Sciatic nerve (tissue), 2 donors: ENCODE measurements at places on chromosomes 1 and 21.

GRCh38 chr1:32780005-32780404, 37.2 kb downstream of the YARS1 start:
- DNase-seq, result no peak

- no peak for DNase-seq
These were observed 83.4 kb downstream of the DMRTB1 start for GRCh38 chr1:53542551-53542950.

DNA sequence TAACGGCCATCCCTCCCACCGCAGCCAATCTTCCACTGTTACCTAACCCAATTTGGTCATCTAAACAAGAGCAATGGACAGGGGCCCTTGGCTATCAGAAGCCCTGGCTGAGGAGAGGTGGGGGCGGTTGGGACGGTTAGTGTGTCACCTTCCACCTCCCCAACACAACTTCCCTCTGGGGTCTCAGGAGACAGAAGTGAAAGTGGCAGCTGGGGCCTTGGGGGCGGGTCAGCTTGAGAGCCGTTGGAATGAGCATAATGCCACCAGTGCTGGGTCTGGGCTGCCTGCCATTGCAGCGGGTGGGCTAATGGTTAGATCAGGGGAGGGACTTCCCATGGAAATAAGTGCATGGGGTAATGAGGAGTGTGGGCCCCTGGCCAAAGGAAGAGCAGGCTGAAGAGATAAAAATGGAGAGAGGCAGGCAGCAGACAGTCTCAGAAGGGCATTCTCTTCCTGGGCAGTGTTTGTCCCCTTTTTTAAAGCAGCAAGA, 7.9 kb downstream of the MEF2D start:
- DNase-seq, result no peak

DNA sequence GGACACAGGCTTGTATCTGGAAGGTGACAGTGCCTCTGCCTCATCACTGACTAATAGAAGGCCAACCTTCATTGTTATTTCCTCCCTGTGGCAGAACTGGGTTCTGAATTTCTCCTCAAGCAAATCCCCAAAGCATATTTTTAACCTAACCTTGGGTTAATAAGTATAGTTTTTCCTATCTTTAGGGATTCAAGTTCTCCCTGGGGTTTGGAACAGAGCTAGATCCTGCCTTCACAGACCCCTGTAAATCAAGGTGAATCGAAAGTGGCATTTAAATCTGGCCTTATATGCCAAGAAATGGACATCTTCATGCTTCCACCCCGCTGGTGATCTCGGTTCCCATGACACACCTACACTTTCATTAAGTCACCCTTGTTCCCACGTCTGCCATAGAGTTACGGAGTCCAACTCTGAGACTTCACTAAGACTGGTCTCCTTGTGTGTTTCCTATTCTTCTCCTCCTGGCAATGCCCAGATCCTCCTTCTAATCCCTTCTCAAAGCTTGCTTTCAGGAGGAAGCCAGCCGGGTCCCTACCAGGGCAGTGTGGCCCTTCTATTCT, 4.3 kb upstream of the CHI3L2 start:
- no peak for DNase-seq

- no peak for DNase-seq
These were observed 5.1 kb upstream of the MED18 start for GRCh38 chr1:28323720-28324119.

DNA sequence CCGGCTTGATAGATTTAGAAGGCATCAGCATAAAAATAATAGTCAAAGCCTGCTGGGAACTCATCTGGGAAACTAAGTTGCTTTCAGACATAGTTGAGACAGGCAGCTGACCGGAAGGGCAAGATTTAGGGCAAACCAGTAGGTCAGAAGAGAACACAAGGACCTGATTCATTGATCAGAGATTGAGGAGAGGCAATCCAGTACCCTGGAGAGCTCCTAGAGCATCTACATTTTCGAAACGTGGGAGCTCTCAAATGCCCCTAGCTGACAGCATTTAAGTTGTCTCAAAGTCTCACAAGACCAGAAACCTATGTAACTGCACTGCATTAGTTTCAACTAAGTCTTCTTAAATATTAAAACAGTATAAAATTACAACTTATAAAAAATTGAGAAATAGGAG, 22.9 kb upstream of the MTF2 start:
- DNase-seq, result no peak

DNA sequence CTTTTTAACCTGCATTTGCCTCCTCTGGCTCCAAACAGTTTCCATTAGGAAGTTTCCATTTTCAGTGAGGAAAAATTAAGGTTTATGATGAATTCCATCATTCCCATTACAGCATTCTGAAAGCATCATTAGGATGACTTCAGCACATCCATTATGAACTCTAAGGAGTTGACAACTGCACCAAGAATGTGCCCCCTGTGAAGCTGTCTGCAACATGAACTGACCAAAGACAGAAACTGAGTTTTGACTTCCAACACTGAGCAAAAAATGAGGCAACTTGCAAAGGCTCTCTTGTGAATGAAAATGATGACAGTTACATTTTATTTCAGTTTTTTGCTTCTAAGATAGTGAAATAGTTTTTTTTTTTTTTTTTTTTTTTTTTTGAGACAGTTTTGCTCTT, 18.3 kb upstream of the KCNE1 start:
- no peak for DNase-seq

DNA sequence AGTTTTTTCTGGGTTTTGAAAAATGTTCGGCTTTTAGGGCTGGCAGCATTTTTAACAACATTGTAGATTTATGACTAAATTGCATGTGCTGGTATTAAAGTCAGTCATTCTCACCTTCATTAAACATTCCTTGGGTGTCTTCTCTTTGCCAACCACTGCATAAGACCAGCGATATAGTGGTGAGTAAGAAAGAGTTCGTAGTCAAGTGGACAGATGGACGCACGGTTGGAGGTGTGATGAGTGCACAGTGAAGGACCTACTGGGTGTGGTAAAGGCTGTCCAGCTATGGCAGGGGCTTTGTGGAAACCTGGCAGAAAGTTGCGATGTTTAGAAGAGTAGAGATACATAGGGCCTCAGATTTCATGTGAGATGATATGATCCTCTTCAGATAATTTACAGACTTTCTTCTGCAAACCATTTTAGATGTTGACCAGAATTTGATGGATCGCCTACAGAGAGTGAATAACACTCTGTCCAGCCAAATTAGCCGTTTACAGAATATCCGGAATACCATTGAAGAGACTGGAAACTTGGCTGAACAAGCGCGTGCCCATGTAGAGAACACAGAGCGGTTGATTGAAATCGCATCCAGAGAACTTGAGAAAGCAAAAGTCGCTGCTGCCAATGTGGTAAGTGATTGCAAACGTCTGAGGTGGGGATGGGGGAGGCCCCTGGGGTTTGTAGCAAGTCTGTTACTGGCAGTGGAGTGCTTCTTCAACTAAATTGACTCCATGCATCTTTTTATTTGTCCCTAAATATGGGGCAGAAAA, 56.0 kb upstream of the LAMC2 start:
- DNase-seq, result no peak

DNA sequence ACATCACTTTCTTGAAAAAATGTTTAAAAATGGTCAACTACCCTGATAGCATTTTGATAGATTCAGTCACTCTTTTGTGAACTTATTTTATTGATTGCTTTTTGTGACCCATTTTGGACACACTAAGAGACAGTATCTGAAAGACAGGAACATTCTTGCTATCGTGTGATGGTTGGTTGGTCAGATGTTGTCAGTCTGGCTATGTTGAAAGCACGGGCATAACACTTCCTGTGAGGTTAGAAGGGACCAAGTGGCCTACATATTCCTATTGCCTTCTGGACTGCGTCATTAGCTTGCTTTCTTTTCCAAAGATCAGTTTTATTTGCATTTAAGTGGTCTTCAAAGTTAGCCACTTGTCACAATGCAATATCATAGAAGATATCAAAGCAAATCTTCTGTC, 1.4 kb downstream of the OR2T6 start:
- DNase-seq, result no peak

- DNase-seq, result no peak
These were observed 60.4 kb downstream of the ARHGEF10L start for GRCh38 chr1:17599954-17600300.

GRCh38 chr1:76086597-76086996, 12.1 kb downstream of the ST6GALNAC3 start:
- DNase-seq, result no peak

GRCh38 chr1:23422241-23422877, 2.2 kb downstream of the TCEA3 start:
- DNase-seq, result peak; percentile 86

DNA sequence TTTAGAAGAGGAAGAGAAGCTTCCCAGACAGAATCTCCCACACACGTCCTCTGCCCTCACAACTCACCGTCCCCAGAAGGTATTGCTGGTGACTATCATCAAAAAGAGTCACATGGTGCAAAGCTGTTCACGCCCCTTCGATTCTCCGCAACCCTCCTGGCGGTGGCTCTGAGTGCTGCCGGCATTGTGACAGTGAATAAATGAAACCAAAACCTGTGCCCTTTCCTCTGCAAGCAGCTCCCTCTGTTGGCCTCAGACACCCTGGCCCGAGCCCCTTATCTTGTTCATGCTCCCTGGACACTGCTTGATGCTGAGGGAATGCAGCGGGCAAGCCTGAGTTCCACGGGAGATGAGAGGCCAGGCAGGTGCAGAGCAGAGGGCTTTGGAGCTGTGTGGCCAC, 510.3 kb downstream of the NPHP4 start:
- DNase-seq, result no peak

- DNase-seq, result no peak
These were observed 36.9 kb downstream of the SIM2 start for GRCh38 chr21:36735724-36736320.

DNA sequence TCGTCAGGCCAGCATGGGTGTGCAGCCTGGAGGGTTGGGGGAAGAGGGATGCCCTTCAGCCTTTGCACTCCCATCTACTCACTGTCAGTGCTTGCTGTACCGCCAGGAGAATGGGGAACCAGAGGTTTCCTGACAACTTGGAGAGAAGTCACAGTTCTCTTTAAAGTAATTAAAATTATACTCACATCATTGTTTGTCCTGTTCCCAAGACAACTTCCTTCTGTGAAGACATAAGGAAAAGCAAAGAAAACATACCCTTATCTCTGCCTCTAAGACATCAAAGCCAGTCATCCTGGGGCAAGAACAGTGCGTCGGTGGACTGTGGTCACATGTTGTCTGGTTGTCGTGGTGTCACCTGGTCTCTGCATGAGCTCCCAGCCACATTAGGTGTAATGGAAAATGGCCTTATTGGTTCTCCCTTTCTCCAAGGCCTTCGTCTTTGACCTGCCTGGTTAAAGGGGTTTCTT, 17.6 kb downstream of the TRAF5 start:
- no peak for DNase-seq

DNA sequence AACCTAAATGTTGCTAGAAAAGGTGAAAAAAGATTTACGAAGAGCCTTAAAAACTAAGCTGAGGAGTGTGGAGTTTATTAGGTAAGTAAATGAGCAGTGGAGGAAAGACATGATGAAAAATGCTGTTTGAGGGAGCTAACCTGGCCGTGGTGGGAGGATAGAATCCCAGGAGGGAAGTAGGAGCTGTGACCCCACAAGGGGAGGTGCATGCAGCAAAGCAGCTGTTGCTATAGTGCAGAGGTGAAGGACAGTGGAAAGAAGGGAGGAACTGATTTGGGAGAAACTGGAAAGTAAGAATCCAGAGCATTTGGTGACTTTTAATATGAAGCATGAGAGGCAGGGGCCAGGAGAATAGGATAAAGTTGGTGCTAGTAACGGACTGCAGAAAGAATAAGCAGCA, 271.7 kb upstream of the ADGRL2 start:
- DNase-seq, result no peak
